ENCODE measurements at places on chromosomes 5 and 9. TPM values are rescaled to one million over a fixed set of nuclear protein-coding genes. Genes with fewer than 3 reads are reported as not detected.
A peak's percentile ranks its signal among the peaks of the same experiment; 100 is the strongest.

- H3K36me3 ChIP-seq, result no peaks in the 10 kb centered on the region
- H3K4me1 ChIP-seq, result no peaks in the 10 kb centered on the region
- H3K4me3 ChIP-seq, result no peak overlapping the region
- DNase-seq, result no peak
Observed at GRCh38 chr5:105218018-105218417, 1655.4 kb upstream of the NUDT12 start.

GRCh38 chr5:116566251-116566650 lies 8.4 kb downstream of the SEMA6A start:
- H3K4me3 ChIP-seq, result no peak overlapping the region
- H3K27ac ChIP-seq, result no peak overlapping the region
- H3K4me1 ChIP-seq, result no peaks in the 10 kb centered on the region
- H3K27me3 ChIP-seq, result peaks cover under 1% of the 10 kb centered on the region
- no peak for DNase-seq

PNPLA7 gene
- total RNA-seq, result 6.2 TPM

TTC23L gene
- total RNA-seq, result not detected

GRCh38 chr9:132005899-132006298 lies 73.8 kb downstream of the MED27 start:
- H3K36me3 ChIP-seq, result no peaks in the 10 kb centered on the region
- no peaks in the 10 kb centered on the region for H3K4me1 ChIP-seq
- no peak for DNase-seq
- H3K27me3 ChIP-seq, result no peaks in the 10 kb centered on the region
- no peak overlapping the region for H3K4me3 ChIP-seq
- H3K27ac ChIP-seq, result no peak overlapping the region

- no peak overlapping the region for H3K27ac ChIP-seq
- H3K4me1 ChIP-seq, result peaks cover 29% of the 10 kb centered on the region
- H3K27me3 ChIP-seq, result no peaks in the 10 kb centered on the region
- H3K36me3 ChIP-seq, result no peaks in the 10 kb centered on the region
- peak; percentile 77 for DNase-seq
- no peak overlapping the region for H3K4me3 ChIP-seq
Observed at GRCh38 chr9:127921557-127922120, 4.8 kb upstream of the ST6GALNAC4 start.

DNA sequence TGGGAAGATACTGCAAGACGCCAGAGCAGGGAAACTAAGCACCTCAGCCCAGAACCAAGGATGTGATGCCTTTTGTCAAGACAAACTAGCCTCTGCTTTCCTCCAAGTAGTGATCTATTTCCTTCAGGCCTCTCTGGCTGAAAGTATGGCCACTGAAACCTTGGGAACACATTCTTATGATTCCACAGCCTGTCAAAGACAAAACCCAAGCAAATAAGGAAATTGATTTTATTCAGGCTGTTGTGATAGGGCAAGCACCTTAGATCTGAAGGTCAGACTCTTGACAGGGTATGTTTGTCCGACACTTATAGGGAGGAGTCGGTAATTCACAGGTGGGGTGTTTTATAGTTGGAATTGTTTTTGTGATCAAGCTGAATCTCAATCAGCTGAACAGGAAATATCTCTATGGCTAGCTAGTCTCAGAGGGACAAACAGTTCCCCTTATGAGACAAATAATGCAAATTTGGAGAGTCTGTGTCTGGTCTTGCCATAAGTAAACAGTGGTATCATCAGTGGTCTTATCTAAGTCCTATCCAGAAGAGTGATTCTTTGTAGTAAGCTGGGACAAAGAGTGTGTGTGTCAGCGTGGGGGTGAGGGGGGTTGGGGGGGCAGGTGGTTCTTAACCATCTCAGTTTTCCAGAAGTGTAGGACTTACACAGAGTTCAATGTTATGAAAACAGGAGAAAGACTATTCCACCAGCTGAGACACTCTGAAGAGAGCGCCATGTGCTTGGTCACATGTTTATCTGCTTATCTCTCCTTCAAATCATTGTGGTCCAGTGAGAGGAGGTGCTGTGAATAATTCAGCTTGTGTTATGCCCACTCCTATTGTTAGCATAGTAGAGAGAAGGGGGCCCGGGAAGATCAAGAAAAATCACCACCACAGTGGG lies 6.7 kb upstream of the ZCCHC10 start:
- no peak overlapping the region for H3K27ac ChIP-seq
- DNase-seq, result no peak
- H3K4me1 ChIP-seq, result no peaks in the 10 kb centered on the region
- H3K36me3 ChIP-seq, result no peaks in the 10 kb centered on the region
- no peak overlapping the region for H3K4me3 ChIP-seq

GRCh38 chr5:53357439-53357838 lies 123.0 kb upstream of the FST start:
- H3K27ac ChIP-seq, result no peak overlapping the region
- no peaks in the 10 kb centered on the region for H3K36me3 ChIP-seq
- H3K4me1 ChIP-seq, result no peaks in the 10 kb centered on the region

TMEM252 gene
- 0.50 TPM for total RNA-seq

GRCh38 chr9:136762221-136762691 lies 2.1 kb downstream of the LCN15 start:
- H3K36me3 ChIP-seq, result no peaks in the 10 kb centered on the region

ARSI gene
- total RNA-seq, result 0.20 TPM

DNA sequence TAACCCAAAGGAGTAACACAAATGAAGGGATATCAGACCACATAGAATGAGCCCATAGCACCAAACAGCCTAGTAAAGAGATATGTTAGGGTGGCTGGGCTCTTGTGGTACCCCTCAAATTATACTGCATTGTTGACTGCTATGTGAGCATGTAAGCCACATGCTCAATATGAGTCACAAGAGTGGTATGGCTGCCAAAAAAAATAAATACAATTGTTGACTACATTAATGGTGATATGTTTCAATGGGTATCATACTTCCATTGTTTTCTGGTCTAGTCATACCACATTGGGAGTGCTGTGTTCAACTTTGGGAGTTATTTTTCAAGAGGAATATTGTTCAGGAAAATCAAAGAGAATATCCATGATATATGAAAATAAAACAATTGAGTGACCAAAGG lies 162.4 kb upstream of the PIK3R1 start:
- H3K4me1 ChIP-seq, result no peaks in the 10 kb centered on the region
- H3K27me3 ChIP-seq, result no peaks in the 10 kb centered on the region
- no peak overlapping the region for H3K27ac ChIP-seq
- H3K36me3 ChIP-seq, result no peaks in the 10 kb centered on the region
- no peak overlapping the region for H3K4me3 ChIP-seq
- DNase-seq, result no peak

- DNase-seq, result no peak
- H3K4me3 ChIP-seq, result no peak overlapping the region
Observed at GRCh38 chr5:141869514-141869913, 8.7 kb downstream of the PCDH1 start.
